ENCODE measurements at places on chromosomes 3 and 15. TPM values are rescaled to one million over a fixed set of nuclear protein-coding genes. Genes with fewer than 3 reads are reported as not detected.

GRCh38 chr3:160192310-160193029 is 32.8 kb upstream of the C3orf80 start:
- no peak overlapping the region for H3K27ac ChIP-seq
- H3K4me3 ChIP-seq = no peak overlapping the region

- no peak overlapping the region for H3K27ac ChIP-seq
- no peak for DNase-seq
- no peaks in the 10 kb centered on the region for H3K27me3 ChIP-seq
- H3K4me3 ChIP-seq = no peak overlapping the region
- peaks cover 59% of the 10 kb centered on the region for H3K4me1 ChIP-seq
Observed at GRCh38 chr15:25787381-25787780, 75.7 kb downstream of the ATP10A start.

DNA sequence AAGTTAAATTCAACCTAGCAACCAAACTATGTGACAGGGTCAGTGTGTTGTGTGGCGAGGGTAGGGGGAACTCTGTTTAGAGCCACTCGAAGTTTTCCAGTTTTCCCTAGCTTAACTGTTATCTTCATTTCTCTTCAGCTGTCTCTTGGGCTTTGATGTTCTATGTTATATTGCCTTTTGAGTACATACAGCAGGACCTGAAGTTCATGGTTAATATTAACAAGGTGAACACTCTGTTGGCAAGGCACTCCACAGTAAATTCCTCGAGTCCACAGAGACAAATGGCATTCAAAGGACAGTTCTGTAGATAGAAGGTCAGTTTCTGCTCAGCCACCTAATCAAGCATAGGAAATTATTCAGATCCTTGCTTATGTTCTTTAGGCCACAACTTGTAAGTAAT is 147.9 kb upstream of the DPH6 start:
- no peak overlapping the region for H3K4me3 ChIP-seq
- H3K27me3 ChIP-seq = peaks cover 32% of the 10 kb centered on the region
- H3K27ac ChIP-seq = no peak overlapping the region

- no peak for DNase-seq
- no peaks in the 10 kb centered on the region for H3K4me1 ChIP-seq
- H3K27ac ChIP-seq = no peak overlapping the region
- H3K36me3 ChIP-seq = no peaks in the 10 kb centered on the region
- no peak overlapping the region for H3K4me3 ChIP-seq
- no peaks in the 10 kb centered on the region for H3K27me3 ChIP-seq
Observed at GRCh38 chr3:99351122-99351521, 287.3 kb upstream of the COL8A1 start.

- H3K4me1 ChIP-seq = peaks cover 33% of the 10 kb centered on the region
- no peaks in the 10 kb centered on the region for H3K27me3 ChIP-seq
Observed at GRCh38 chr15:94297558-94297957, 66.2 kb downstream of the MCTP2 start.

DNA sequence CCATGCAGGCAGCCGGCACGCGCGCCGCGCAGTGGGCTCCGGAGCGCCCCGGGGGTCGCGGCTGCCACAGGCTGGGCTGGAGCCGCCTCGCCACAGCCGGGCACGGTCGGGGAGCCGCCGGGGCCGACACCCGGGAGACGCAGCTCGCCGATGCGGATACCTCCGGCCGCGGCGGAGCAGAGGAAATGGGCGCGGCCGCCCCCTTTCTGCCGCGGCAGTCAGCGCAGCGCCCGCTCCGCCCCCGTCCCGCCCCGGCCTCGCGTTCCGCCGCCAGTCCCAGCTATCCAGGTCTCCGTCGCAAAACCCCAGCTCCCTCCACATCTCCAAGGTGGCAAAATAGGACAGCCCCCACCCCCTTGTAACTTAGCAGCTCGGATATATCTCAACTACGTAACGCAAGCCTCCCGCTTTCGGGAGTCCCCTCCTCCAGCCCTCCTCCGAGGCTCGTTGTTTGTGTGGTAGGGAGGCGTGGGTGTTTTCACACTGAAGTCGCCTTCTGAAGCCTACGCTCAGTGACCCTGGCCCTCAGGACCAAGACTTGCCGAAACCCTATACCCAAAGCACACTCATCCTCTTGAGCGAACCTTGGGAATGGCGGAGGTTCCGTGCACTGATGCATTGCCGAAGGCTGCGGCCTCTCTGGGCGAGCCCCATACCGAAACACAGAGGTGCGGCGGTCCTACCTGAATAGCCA is at the start of gene SH3BP5:
SH3BP5 (minus strand) TSS at position 182 of the 694 bp plus-strand sequence; CDS start at position 4, 178 bp downstream.
- H3K27ac ChIP-seq = peak within 1 kb of the TSS; percentile 81
- peak; percentile 83 for DNase-seq
- H3K27me3 ChIP-seq = peaks cover 9% of the 10 kb centered on the region
- H3K4me1 ChIP-seq = peaks cover 26% of the 10 kb centered on the region

DNA sequence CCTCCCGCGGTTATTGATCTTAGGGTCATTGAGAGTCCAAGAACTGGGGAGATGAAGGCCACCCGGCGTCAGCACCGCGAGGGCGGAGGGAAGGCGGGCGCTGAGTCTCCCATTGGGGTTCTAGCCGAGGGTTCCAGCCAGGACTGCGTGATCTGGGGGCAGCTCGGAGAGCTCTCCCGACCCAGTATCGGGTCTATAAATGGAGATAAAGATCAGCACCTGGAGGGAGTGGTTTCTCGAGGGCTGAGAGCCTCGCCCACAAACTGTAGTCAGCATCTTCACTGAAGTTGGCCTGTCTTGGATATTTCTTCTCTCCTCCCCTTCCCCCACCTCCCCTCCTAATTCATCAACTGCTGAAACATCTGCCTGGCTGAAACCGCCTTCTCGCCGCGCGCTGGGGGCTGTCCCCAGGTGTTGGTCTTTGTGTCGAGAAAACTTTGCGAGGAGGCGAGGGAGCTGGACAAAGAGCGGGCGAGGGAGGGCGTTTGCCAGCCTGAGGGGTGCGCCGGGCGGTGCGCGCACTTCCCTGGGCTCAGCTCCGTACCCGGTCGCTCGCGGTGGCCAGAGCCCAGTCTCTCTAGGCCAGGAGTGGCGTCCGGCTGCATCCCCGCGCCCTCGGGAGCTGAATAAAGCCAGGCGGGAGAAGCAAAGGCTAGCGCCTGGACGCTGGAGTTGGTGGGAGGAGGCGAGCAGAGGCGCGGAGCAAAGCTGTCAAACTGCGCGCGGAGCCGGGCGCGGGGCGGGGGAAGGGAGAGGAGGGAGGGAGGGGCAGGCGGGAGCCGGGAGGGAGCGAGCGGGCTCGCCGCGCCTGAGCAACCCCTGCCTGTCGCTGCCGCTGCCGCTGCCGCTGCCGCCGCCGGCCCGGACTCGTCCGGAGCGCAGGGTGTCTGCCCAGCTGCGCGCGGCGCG is at the start of gene ST8SIA2:
ST8SIA2 (plus strand) TSS at position 811 of the 909 bp plus-strand sequence. CDS start 184 bp downstream, outside the sequence.
- H3K4me1 ChIP-seq = peaks cover 8% of the 10 kb centered on the region
- H3K27ac ChIP-seq = no peak within 1 kb of the TSS
- DNase-seq = peak; percentile 19
- no peaks in the 10 kb centered on the region for H3K36me3 ChIP-seq
- peak within 1 kb of the TSS; percentile 40 for H3K4me3 ChIP-seq

- H3K4me3 ChIP-seq = no peak overlapping the region
- no peaks in the 10 kb centered on the region for H3K4me1 ChIP-seq
- no peaks in the 10 kb centered on the region for H3K36me3 ChIP-seq
- H3K27me3 ChIP-seq = no peaks in the 10 kb centered on the region
- H3K27ac ChIP-seq = no peak overlapping the region
Observed at GRCh38 chr3:149393345-149394160, 16.1 kb upstream of the TM4SF1 start.

DNA sequence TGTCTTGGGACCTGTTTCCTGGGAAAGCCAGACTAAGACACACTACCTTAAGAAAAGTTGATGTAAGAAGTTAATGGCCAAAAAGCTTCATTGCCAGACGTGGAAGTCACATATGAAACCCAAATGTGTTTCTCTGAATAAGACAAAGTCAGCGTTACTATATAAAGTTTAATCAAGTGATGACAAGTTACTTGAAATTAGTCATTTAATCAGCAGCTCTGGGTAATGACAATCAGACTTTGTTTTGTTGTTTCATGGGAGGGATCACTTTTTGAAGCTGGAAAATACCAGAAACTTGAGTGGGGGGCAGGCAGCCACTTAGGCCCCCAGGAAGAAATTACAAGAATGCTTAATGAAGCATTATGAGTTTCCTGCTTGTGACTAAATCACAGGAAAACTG is 218.6 kb downstream of the PTPRG start:
- H3K27me3 ChIP-seq = no peaks in the 10 kb centered on the region
- no peak for DNase-seq
- no peak overlapping the region for H3K27ac ChIP-seq
- H3K4me3 ChIP-seq = no peak overlapping the region

- no peak for DNase-seq
- H3K27me3 ChIP-seq = peaks cover 7% of the 10 kb centered on the region
- H3K36me3 ChIP-seq = no peaks in the 10 kb centered on the region
Observed at GRCh38 chr3:152786977-152787681, 47.8 kb upstream of the P2RY1 start.

DNA sequence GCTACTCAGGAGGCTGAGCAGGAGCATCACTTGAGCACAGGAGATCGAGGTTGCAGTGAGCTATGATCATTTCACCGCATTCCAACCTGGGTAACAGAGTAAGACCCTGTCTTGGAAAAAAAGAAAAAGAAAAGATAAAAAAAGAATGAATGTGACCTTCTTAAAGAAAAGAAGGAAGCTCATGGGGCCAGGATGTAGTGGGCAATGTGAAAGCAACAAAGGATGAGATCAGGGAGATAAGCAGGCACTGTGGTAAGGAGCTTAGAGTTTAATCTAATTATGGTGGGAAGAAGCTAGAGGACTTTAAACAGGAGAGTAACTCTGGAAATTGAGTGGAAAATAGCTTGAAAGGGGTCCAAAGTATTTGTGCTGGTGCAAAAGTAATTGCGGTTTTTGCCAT is 231.6 kb upstream of the UBE2E2 start:
- DNase-seq = no peak
- H3K4me1 ChIP-seq = no peaks in the 10 kb centered on the region
- no peaks in the 10 kb centered on the region for H3K27me3 ChIP-seq
- no peak overlapping the region for H3K4me3 ChIP-seq

- H3K4me3 ChIP-seq = no peak overlapping the region
- no peak overlapping the region for H3K27ac ChIP-seq
- no peaks in the 10 kb centered on the region for H3K27me3 ChIP-seq
- peaks cover 1% of the 10 kb centered on the region for H3K36me3 ChIP-seq
- no peak for DNase-seq
- H3K4me1 ChIP-seq = peaks cover 14% of the 10 kb centered on the region
Observed at GRCh38 chr3:33795856-33796536, 2.4 kb upstream of the PDCD6IP start.

- no peak for DNase-seq
- no peaks in the 10 kb centered on the region for H3K27me3 ChIP-seq
- no peak overlapping the region for H3K27ac ChIP-seq
Observed at GRCh38 chr3:114338651-114339357, 45.0 kb downstream of the TIGIT start.

DNA sequence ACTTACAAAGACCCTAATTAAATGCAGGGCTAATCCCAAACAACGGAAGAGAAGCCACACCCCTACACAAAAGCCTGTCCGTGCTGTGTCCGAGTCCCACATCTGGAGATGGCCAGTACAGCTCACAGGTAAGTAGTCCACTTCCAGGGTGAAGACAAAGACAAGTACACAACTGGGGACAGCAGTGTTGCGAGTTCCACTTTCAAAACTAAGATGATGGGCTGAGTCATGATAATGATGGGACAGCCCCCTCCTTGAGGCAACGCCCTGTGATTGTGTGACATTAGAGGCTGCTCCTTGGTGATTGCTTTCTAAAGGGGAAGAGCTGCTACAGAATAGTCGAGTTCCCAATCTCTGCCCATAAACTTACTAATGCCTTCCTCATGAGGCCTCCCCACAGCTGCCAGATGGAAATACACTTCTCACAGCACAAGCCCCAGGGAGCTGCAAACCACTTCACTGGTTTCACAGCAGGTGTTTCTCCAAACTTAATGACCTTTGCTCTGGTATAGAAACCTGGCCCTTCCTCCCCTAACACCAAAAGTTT is 27.6 kb downstream of the RFT1 start:
- peaks cover 54% of the 10 kb centered on the region for H3K4me1 ChIP-seq
- peak overlapping the region; percentile 90 for H3K27ac ChIP-seq
- no peaks in the 10 kb centered on the region for H3K27me3 ChIP-seq
- peak overlapping the region; percentile 52 for H3K4me3 ChIP-seq

- no peak overlapping the region for H3K27ac ChIP-seq
- H3K36me3 ChIP-seq = no peaks in the 10 kb centered on the region
- no peak for DNase-seq
- no peak overlapping the region for H3K4me3 ChIP-seq
- H3K4me1 ChIP-seq = no peaks in the 10 kb centered on the region
Observed at GRCh38 chr3:147712357-147712756, 303.2 kb downstream of the ZIC1 start.

Gene CASR
- not detected for total RNA-seq

Gene WDR49
- not detected for total RNA-seq

Gene CLDN16
- not detected for total RNA-seq

Gene AGBL1
- total RNA-seq = not detected

Gene PROK2
- not detected for total RNA-seq

Gene C3orf20
- total RNA-seq = not detected

Gene DUOX1
- 0.14 TPM for total RNA-seq

Gene MYL3
- not detected for total RNA-seq

Measured in activated naive CD8-positive, alpha-beta T cell treated with anti-CD3 and anti-CD28 coated beads for 36 hours (primary cell).